ENCODE measurements at places on chromosomes 5 and 9.

DNA sequence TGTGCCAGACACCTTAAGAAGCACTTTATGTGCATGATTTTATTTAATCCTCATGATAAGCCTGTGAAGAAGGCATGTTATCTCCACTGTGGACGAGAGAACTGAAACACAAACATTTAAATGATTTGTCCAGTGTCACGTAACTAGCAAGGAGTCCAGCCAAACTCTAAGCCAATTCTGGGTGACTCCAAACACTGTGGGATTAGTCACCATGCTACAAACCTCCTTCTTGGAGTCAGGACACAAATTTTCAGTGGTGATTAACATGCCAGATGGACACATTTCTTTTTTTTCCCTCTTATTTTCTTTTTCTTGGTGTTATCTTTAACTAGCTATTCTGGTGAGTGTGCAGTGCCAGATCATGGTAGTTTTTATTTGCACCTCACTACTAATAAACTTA, 316.8 kb downstream of the NDUFS4 start:
- no peak for DNase-seq

DNA sequence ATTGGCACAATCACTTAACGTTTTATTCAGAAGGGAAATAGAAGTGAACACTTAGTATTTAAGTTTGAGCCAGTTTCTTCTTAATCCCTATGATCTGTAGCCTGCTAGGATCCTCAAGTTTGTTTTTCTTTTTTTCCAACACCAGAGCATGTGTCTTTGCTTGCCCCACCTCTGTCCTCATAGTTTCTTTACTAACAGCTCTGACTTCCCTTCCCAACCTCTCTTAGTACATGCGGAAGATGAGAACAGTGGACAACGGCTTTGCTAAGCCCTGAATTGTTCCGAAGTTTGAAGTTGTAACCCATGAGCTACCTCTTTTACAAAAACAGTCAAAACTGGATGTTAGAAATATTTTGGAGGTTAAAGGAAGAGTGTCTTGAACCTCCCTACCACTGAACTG, 61.7 kb upstream of the TAF11L2 start:
- no peak for DNase-seq

DNA sequence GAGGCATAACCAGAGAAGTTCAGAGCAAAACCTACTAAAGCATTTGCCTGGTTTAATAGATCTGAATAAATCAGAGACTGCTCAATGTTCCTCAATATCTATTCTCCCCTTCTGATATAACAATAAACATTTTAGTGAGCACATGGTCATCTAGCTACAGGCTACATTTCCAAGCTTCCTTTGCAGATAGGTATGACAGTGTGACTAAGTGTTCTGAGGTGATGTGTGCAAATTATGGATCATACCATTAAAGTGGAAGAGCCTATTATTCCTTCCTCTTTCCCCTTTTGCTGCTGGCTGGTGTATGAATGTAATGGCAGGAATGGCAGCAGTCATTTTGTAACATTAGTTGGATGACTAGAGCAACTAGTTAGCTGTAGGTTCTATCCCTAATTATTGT, 285.8 kb upstream of the RASA1 start:
- no peak for DNase-seq

DNA sequence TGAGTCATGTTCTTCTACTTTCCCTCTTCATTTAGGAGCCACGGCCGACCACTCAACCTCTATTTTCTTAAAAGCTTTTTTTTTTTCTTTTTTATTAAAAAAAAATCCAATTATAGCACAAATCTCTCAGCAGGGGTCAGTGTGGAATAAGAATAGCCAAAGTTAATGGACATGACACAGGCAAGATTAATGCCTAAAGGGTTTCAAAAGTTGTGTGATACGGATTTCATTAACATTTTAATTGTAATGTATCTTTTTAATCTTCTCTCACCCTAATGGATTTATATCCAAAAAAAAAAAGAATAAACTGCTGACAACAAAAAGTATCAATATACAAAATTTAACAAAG, 5.4 kb downstream of the NACC2 start:
- DNase-seq = no peak

- DNase-seq = no peak
These were observed 224.1 kb downstream of the ESM1 start for GRCh38 chr5:54761213-54761701.

DNA sequence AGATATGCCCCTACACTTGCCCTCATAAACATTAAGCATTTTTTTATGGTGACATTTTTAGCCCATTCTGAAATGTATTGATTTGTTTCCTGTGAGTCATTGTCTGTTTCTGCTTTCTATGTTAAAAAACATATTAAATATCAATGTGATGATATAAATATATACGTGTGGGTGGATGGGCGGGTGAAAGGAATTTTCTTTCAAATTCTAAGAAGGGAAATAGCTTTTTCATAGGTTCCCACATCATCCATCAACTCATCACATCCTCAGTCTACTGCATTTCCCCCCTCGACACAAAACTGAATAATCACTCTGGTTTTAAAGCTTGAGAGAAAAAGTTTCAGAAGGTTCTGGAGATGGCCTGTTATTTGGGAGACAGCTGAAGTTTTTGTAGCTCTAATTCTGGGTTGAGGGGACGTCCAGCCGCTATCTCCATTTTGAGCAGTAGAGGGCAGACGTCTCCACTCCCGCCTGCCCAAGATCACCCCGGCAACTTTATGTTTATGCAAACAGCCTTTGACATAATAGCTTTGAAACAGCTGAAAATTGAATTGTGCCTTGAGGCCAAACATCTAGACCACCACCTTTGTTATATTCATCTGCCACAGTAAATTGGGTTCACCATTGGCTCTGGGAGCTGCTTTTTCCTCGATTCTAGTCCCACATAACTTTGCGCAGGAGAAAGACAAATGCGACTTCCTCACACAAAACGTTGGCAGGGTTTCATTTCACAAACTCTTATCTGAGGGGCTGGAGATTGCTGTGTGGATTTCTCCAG, 216.2 kb upstream of the CLINT1 start:
- DNase-seq = peak; percentile 56

GRCh38 chr5:96200641-96201040, 232.4 kb downstream of the PCSK1 start:
- no peak for DNase-seq

- no peak for DNase-seq
These were observed 3.6 kb upstream of the OTULINL start for GRCh38 chr5:14577971-14578370.

DNA sequence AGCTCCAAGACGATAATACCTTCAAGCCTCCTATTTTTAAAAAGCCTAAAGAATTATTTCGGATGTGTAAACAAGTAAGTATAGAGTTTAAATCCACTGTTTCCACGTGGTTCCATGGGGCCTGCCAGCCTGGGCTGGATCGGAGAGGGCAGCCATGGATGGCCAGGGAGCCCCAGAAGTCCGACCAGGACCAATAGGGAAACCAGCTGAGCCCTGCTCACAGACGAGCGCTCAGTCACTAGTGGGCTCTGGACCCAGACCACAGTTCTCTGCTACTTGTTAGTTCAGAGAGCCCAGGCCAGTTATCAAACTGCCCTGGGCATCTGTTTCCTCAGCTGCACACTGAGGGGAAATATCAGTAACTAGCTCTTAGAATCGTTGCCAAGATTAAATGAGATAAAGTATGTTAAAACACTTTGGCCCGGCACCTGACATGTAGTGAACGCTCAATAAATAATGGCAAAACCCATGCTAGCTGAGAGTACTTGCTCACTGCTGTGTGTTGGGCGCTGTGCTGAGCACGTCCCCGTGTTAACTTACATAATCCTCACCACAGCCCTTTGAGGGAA, 124.8 kb downstream of the RGS3 start:
- DNase-seq = no peak

GRCh38 chr5:158855510-158855909, 244.2 kb downstream of the EBF1 start:
- no peak for DNase-seq

DNA sequence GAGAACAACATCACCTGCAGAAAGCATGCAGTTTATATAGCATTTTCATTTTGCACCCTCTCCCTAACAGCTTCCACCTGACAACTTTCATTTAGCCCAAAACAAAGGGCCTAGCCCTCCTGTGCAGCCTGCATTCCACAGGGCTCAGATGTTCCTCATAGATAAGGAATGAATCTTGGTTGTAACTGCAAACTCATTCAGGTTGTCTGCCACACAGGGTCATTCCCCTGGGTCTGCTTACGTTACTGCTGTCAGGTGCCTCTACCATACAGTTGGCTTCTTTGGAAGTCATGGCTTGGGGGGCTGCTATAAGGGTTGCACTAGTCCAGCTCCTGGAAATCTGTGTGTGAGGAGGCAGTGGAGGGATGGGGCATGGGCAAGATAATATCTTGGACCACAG, 2.7 kb upstream of the DCP2 start:
- no peak for DNase-seq

DNA sequence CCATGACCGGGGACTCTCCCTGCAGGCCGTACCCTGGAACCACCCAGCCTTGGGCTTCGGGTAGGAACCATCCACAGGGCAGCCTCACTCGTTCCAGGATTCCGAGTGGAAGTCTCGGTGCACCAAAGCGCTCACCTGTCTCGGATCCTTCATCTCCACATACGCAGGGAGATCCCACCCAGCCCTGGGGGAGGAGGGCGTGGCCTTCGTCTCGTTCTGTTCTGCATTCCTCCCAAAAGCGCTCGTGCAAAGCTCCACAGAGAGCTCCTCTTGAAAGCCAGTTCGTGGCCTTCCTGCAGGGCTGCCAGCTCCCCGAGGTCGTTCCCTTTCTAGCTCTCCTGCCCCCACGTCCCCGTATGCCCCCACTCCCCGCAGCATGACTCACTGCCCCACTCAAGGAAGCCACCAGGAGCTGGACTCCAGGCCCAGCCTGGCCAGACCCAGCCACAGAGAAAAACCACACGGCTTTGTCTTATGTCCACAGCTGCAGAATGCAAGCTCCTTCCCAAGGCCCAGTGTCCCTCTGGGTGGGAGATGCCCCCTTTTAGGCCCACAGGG, 65.0 kb upstream of the SARDH start:
- no peak for DNase-seq

DNA sequence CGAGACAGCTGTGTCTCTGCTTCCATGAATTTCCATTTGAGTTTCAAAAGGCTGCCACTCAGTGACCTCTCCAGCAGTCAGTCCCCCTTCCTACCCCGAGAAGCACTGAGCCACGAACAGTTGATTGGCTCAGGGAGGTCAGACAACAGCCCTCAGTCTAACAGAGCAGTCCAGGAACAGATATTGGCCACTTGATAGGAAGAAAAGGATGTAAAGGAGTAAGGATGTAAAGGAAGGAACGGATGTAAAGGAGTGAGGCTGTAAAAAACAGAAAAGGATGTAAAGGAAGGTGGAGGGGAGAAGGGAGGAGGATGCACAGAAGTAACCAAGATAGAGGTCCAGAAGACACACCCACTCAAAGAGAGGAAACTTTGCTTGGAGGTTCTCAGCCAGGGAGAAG, 3.2 kb upstream of the NR4A3 start:
- DNase-seq = no peak

- peak; percentile 81 for DNase-seq
These were observed 75.5 kb downstream of the SGCD start for GRCh38 chr5:156402387-156402921.

DNA sequence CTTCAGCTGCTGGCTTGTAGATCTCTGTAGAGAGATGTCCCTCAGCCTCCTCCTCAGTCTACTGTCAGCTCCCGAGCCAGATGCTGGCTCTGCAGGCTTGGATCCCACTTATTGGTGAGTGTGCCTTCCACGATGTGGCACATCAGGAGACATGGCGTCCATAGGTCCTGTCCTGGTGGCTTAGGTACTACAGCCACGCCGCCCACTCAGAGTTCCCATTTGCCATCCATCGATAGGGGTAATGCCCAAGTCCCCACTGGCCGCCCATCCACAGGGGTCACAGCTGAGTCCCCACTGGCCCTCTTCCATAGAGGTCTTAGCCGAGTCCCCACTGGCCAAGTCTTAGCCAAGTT, 17.3 kb downstream of the EXOC3 start:
- no peak for DNase-seq

DNA sequence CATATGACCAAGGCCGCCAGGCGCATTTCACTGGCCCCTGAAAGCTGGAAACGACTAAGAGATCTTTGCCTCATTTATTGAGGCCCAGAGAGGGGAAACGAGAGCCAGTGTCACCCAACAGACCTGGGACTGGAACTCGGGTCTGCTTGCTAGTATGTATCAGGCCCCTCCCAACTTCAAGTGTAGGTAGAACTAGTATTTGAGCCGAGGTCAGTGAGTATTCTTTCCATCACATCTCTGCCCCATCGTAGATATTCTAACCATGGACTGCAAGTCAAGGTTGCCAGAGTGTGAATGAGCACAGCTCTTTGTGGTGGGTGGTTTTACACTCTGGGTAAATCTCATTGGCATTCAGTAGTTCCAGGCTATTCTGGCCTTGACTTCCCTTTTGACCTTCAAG, 42.2 kb downstream of the GPR107 start:
- no peak for DNase-seq

DNA sequence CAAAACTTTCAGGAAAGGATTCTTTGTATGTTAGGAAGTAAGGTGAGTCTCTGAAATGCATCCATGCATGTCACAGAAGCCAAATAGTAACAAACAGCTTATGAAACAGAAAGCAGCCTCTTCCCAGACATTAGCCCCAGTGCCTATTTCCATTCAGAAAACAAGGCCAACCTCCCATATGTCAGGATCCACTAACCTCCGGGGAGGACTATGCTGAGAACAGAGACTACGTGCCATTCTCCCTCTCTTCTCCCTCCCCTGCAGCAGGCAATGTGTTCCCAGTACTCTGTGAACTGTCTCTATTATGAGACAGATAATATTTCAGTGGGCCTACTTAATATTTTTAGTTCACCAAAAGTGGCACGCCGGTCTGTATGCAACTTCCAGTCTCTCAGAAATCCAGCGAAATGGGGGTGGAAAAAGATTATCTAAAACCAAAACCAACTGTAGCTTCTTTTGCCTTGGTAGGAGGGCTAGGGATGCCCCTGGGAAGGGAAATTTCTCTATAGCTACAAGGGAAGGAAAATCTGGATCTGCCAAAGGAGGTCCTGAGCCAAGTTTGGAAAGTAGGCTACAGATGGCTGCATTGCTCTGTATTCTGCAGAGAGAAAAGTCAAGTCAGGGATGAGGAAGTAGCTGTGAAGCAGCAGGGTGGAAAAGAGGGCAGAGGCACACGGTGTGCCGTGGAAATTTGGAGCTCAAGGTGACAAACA, 42.0 kb downstream of the VLDLR start:
- no peak for DNase-seq

GRCh38 chr9:19223724-19224123, 6.8 kb upstream of the DENND4C start:
- DNase-seq = no peak

DNA sequence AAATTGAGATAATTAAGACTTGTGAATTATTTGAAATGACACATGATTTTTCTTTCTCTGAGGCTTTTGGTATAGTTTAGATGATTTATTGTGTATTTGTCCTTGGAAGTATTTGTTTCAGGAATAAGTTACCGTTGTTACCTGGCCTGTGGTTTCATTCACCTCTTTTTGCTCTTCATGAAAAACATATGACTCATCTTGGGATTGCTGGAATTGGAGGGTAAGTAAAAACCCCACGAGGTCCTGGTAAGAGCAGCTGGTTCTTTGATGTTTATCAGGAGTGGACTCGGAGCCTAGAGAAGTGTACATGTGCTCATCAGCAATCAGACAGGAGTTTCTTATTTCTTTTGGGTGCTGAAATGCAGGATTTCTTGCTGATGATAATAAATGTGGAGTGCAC, 275.3 kb downstream of the PSAT1 start:
- no peak for DNase-seq

GRCh38 chr5:146208916-146209522, 5.6 kb downstream of the RBM27 start:
- no peak for DNase-seq

GRCh38 chr9:123893831-123894460, 36.0 kb downstream of the DENND1A start:
- DNase-seq = no peak
